SW480 (cell line): ENCODE measurements at places on chromosomes 1 and 21.

- no peak for DNase-seq
These were observed 16.4 kb downstream of the REG4 start for GRCh38 chr1:119794876-119795240.

DNA sequence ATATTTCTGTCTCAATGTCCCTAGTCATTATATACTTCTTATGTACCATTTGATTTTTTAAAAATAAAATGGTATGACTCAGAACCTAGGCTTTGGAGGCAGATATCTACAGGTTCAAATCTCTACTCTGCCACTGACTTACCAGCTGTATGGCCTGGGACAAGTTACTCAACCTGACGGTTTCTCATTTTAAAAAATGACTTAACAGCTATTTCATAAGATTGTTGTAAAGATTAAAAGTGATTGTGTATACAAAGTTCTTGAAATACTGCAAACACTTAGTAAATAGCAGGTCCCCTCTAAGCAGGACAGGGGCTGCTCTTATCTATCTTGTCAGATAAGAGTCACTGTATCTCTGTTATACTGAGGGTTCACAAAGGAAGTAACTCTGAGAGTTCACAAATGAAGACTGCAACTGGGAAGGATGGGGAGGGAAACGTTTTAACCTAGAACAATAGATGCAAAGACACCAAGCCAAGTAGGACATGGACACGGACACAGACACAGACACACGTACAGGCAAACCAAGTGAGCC lies 2.6 kb downstream of the BCAR3 start:
- no peak for DNase-seq

GRCh38 chr21:31786164-31786920 lies 54.4 kb upstream of the SCAF4 start:
- DNase-seq: no peak

DNA sequence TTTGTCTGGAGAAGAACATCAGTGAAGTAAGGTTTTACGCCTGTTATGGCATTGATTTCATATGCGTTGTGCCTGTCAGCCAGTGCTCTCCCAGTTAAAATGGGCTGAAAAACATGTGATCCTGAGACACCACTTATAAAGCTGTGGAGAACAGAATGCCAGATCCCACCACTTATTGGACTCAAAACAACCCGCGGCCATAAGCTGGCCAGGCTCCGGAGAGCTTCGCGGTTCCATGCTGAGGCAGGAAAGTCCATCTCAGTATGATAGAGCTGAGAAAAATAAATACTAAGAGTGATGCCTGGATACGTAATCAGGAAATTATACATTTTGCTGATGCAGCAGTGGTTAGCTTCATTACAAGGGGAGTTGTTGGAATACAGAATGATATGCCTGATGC lies 5.1 kb downstream of the APOBEC4 start:
- no peak for DNase-seq

- DNase-seq: no peak
These were observed 202.1 kb upstream of the ADGRL2 start for GRCh38 chr1:81598623-81599022.

DNA sequence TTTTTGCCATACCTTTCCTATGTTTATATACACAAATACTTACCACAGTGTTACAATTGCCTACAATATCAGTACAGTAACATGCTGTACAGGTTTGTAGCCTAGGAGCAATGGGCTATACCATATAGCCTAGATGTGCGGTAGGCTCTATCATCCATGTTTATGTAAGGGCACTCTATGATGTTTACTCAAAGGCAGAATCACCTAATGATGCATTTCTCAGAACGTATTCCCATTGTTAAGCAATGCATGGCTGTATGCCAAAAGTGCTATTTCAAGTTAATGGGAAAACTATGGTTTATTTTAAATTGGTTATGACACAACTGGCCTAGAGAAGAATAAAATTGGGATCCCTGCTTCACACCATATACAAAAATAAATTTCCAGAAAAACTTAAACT lies 36.9 kb upstream of the DISP1 start:
- DNase-seq: no peak

- no peak for DNase-seq
These were observed 558.1 kb downstream of the AGBL4 start for GRCh38 chr1:49465486-49466185.

DNA sequence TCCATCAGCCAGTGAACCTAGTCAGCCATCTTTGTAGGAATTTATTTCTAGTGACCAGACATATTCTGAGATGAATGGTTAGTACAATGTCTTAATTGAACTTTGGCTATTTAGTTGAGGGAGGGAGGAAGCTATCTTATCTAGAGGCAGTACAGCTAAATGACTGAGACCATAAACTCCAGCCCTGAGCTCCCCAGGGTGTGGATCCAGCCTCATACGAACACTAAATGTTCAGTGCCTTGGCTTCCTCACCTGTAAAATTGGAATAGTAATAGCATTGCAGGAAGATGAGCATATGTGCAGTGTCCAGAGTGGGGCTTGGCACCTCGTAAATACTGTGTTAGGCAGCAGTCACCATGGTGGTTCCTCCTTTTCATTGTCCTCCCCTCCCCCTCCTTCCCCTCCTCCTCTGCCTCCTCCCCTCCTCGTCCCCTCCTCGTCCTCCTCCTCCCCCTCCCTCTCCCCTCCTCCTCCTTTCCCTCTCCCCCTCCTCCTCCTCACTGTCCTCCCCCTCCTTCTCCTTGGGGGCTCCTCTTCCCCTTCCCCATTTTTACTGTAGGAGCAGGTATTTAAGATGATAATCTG lies 108.2 kb downstream of the GALNT2 start:
- DNase-seq: no peak

- DNase-seq: no peak
These were observed 490.5 kb upstream of the CHRM3 start for GRCh38 chr1:238895911-238896310.

GRCh38 chr1:198641501-198641900 lies 2.7 kb downstream of the PTPRC start:
- DNase-seq: no peak

GRCh38 chr1:30748699-30749401 lies 8.7 kb downstream of the LAPTM5 start:
- DNase-seq: no peak

GRCh38 chr21:33315946-33316710 lies 8.6 kb upstream of the IFNAR1 start:
- DNase-seq: no peak

DNA sequence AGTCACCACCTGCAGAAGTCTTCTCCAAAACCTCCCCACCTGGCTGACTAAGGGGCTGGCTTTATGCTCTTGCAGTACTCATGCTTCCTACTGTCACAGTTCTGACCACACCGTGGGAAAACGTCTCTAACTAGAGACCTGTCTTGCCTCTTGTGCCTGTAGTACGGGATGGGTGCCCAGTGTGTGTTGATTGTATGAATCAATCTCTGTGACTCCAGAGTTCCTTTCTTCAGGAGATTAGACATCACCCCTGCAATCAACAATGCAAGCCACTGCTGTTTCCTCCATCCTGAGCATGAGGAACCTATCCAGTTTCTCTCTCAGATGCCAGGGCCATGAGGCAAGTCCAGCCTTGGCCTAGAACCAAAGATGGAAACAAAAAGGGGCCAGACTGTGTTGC lies 64.1 kb downstream of the LRRN2 start:
- no peak for DNase-seq

DNA sequence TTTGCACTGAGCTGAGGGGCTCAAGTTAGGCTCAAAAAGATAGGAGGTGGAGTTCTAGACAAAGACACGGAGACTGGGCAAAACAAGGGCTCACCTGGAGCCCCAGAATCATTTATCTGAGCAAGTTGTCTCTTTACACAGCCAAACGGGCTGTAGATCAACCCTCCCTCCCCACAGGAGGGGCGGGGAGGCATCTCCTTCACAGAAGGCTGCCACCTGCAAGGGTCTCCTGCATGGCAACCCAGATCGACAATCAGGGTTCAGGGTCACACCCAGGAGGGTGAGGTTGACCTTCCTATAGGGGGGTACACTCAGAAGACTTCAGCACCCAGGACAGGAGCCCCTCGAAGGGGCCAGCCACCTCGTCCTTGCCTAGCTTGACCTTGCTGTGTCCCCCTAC lies 84.0 kb downstream of the CD247 start:
- DNase-seq: no peak

DNA sequence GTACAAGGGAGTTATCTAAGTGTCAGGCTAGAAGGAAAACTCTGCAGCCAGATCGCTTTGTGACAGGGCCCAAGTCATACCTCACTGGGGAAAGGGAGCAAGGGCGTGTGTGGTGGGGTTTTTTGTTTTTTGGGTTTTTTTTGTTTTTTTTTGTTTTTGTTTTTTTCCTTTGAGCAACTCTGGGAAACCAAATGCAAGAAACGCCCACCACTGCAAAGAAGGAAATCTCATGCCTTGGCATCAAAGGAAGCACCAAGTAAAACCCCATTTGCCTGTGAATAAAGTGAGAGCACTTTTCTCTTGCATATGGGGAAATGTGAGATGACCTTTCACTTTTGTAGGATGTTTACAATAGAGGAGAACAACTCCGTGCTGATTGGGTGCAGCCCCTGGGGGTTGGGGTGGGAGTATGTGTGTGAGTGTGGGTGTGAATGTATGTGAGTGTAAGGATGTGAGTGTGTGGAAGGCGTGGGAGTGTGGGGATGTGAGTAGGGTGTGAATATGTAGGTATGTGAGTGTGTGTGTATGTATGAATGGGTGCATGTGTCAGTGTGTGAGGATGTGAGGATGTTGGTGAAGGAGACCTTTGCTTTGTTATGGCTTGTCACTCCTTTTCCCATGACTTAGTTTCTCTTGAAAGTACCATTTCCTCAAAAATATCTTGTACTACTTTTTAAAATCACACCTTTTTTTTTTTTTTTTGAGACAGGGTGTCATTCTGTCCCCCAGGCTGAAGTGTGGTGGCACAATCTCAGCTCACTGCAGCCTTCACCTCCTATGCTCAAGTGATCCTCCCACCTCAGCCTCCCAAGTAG lies 34.6 kb downstream of the IL12RB2 start:
- DNase-seq: no peak

- DNase-seq: peak; percentile 88
These were observed 1.2 kb downstream of the PIK3C2B start for GRCh38 chr1:204493145-204493983.

DNA sequence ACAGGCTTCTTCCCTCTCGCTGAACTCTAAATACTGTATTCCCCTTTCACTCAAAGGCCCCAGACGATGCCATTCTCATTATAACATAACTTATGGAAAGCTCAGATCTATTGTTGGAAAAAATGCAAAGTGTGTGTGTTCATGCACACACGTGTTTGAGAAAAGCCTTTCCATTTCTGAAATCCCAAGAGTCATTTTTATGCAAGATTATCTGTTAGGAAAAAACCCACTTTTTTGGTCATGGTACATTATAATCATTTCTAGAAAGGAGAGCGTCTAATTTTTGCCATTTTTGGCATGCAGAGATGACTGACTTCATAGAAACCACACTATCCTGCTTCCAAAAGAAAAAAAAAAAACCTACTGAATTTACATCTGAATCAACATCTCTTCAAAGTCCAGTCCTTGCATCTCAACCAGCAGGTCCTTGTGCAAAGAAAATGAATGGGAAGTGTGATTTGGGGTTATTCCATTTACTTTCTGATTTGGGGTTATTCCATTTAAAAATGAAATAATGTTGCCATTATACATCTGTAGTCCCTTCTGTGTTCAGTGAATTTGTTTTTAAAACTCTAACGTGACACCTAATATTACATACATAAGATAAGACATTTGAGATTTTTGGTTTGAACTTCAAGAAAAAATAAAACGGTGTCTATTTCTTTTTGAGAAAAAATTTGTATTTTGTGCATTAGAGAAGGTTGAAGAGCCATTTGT lies 150.3 kb downstream of the DHRS3 start:
- DNase-seq: no peak

DNA sequence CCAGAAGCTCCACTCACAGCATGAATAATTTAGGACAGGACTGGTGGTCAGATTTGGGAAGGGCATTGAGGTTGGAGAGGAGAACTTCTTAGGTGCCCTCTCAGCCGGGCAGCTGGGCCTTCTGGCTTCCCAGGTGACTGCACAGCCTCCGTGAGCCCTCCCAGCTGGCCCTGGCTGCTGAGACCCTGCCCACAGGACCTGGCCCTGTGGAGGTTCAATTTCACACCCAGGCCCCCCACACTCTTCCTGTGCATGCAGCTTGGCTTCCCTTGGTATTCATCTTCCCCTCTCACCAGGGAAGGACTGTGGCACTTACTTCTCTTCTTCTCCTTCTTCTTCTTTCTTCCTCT lies 50.6 kb downstream of the NDUFS5 start:
- DNase-seq: no peak

- peak; percentile 50 for DNase-seq
These were observed 5.6 kb upstream of the SLC2A1 start for GRCh38 chr1:42964044-42964812.

- peak; percentile 77 for DNase-seq
These were observed 575.1 kb upstream of the BEND5 start for GRCh38 chr1:49351768-49352167.

GRCh38 chr21:29610779-29611360 lies 312.1 kb downstream of the BACH1 start:
- DNase-seq: no peak

- no peak for DNase-seq
These were observed 169.9 kb upstream of the CSF3R start for GRCh38 chr1:36652586-36652985.

DNA sequence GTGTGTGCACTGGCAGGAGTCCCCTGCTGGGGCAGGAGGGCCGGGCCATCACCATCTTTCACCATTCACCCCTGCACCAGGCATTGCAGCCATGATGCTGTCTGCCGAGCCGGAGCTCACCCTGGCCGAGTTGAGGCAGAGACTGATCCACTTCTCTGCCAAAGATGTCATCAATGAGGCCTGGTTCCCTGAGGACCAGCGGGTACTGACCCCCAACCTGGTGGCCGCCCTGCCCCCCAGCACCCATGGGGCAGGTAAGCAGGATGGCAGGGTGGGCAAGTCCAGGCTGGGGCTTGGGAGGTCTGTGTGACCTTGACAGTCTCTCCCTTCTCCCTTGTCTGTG lies 18.6 kb downstream of the PCSK9 start:
- DNase-seq: no peak

GRCh38 chr1:220983877-220984635 lies 104.8 kb downstream of the HLX start:
- DNase-seq: no peak

DNA sequence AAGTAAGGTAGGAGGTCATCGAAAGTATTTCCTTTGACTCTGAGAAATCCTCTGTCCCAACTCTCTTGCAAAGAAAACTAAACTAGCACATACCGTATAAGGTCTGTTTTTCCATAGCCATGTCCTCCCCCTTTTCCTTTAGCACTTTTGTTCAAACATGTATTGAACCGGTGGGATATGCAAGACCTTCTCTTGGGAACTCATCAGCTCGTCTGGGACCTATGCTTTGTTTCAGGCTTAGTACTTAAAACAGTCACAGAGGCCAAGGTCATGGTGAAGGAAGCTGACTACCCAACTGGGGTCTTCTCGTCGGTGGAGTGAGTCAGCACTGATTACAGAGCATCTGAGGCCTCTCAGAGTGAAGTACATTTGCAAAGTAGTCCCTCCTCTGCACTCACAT lies 185.0 kb downstream of the ZBTB18 start:
- no peak for DNase-seq

GRCh38 chr1:34237151-34237815 lies 60.6 kb downstream of the C1orf94 start:
- no peak for DNase-seq
